Stimulated activated CD8-positive, alpha-beta memory T cell treated with anti-CD3 and anti-CD28 coated beads, Interleukin-4, amount 100 ng/mL, for 24 hours (primary cell): ENCODE measurements at places on chromosomes 3 and 15.

DNA sequence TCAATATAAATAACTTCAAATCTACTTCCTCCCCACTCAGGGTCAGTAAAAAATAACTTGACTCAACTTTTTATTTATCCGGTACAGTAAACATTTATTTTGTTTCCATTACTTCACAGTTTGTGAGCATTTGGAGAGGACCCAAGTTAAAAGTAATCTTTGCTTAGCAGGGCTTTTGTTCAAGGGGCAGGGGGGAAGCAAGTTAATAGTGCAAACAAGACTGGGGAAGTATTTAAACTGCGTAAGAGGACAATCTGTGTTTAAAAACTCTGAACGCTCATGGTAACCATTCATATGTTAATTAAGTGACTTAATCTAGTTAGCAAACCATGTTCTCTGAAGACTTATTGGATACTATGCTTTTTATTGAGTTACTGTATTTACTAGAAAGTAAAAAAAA, 346.2 kb downstream of the SLC9A9 start:
- no peak for DNase-seq

GRCh38 chr3:101195951-101196713, 124.2 kb downstream of the IMPG2 start:
- DNase-seq, result no peak

- no peak for DNase-seq
Measured at GRCh38 chr3:66298591-66298990, 77.8 kb downstream of the SLC25A26 start.

GRCh38 chr15:77836121-77836692, 203.5 kb upstream of the LINGO1 start:
- DNase-seq, result no peak

DNA sequence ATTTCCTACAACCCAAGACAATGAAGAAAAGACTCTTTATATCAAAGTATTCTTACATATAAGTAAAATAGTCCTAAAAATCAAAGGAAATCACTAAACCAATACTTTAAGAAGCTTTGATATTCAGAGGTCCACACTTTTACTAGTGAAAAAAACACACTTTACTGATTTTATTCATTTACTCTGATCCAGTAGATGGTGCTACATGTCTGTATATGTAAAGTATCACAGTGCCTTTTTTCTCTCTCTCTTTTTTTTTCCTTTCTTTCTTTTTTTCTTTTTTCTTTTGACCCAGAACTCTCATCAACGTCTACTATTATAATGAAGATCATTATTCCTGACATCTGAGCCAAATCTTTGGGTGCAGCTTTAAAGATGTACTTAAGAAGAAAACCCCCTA, 10.8 kb upstream of the CCDC39 start:
- no peak for DNase-seq

GRCh38 chr15:71736286-71736947, 73.9 kb upstream of the NR2E3 start:
- DNase-seq, result no peak

DNA sequence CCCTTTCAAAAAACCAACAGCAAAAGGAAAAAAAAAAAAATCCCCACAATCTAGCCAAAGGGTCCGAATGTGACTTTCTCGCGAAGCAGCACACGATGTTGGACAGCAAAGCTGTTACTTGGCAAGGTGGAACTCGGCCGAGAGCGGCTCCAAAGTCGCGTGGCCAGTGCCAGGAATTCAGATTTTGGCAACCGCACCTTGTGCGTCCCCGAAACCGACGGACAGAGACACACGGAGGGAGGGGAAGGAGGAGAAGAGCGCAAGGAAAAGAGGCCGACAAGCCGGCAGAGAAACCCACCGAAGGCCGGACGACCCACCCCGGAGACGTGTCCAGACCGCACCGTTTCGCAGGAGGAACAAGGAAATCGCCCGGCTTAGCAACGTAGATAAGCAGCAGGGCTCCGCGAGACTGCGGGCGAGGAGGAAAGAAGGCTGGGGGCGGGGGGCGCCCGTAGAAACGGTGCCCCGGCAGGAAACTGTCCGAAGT, 517.3 kb downstream of the MECOM start:
- no peak for DNase-seq

- no peak for DNase-seq
Measured at GRCh38 chr15:59444081-59444835, 6.3 kb downstream of the FAM81A start.

DNA sequence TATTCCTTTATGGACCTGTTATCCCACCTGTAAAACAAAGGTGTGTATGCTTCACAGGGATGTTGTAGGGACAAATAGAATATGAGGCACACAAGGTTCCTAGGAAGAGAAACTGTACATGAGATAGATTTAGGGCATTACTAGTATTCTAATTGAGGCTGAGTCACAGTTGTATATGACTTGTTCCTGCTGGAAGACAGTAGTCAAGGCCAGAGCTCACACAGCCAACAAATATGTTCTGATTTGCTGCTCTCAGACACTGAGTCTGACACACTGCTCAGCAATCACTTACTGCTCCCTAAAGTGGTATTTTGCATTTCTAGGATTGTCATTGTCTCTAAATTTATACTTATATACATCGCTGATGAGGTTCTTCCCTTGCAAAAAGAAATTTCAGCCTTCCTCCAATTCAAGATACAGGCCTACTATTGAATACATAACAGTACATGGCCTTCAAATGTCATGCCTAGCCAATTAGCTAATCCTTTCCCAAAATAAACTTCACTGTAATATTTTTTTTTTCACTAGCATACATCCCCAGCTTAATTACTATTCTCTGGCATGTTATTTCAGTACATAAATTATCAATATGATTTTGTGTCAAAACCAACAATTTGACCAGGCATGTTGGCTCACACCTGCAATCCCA, 69.8 kb downstream of the TIGIT start:
- no peak for DNase-seq

- DNase-seq, result no peak
Measured at GRCh38 chr3:105905328-105905727, 36.5 kb upstream of the CBLB start.

- no peak for DNase-seq
Measured at GRCh38 chr15:52394118-52394517, 98.5 kb upstream of the MYO5C start.

GRCh38 chr3:10398341-10398740, 77.4 kb upstream of the SEC13 start:
- DNase-seq, result no peak

DNA sequence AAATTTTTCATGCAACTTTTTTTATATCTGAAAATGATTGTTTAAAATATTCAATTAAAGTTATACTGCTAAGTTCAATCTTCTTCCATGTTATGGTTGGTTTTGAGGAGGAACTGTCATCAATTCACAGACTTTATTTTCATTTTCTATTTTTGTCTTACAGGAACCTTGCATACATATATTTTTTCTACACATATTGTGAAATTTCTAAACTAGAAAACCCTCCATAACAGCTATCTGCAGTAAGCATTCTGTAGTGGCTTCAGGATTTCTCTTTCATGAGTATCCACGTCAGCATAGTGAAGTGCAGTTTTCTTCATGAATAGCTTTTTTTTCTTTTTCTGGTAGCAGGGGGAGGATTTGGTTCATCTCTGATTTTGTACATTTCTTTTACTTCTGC, 48.2 kb downstream of the ATR start:
- DNase-seq, result no peak

- DNase-seq, result no peak
Measured at GRCh38 chr3:141489203-141489602, 2.4 kb downstream of the RASA2 start.

DNA sequence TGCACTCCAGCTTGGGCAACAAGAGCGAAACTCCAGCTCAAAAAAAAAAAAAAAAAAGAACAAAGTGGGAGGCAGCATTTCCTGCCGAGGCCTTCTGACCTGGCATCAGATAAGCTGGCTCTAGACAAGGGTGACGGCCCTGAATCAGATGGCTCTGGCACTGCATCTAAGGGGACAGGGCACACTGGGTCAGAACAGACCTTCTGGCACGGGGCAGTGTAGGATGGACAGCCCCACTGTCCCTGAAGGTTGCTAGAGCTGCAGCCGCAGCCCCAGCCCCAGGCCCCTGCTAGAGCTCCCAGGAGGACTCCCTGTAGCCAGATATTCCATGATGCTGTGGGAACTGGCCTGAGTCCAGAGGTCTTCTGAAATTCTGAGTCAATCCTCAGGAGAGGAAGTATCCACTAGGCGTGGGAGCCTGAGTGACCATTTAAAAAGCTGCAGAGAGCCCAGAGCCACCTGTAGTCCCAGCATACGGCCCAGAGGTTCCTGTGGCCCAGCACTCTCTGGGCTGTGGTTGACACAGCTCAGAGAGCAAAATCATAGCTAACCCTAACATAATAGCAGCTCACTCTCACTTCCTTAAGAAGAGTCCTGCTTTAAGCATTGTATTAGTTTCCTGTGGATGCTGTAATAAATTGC, 69.2 kb upstream of the MFGE8 start:
- no peak for DNase-seq

DNA sequence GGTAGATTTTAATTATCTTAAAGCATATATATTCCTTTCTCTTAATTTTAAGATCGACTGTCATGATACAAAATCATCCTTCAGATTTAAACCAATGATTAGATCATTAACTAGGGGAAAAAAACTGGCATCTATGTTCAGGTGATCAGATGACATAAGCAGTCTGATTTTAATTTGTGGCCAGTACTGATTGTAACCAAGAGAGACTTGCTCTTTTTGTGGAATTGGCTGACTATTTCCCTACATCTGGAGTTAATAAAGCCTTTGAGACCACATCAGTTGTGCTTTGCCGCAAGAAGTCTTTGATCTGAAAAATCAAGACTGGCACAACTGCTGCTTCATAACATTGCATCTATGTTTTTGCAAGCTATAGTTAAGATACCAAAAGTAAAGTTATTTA, 148.4 kb upstream of the CGNL1 start:
- no peak for DNase-seq

DNA sequence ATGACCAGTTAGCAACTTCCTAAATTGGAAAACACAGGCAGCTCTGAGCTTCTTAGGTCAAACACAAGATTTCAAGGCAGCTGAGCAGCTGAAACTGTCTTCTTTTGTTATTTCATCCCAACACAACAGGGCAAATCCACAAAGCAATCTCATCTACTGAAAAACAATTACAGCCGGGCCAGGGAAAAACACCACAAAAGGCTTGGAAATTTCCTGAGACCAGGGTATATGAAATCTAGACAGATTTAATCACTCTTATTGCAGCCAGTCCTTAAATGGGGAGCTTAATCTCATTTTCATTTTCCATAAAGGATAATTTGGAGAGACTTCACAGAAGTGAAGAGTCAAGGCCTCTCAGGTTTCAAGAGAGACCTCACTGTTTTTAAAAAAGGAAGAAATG, 181.8 kb downstream of the SSR3 start:
- no peak for DNase-seq

DNA sequence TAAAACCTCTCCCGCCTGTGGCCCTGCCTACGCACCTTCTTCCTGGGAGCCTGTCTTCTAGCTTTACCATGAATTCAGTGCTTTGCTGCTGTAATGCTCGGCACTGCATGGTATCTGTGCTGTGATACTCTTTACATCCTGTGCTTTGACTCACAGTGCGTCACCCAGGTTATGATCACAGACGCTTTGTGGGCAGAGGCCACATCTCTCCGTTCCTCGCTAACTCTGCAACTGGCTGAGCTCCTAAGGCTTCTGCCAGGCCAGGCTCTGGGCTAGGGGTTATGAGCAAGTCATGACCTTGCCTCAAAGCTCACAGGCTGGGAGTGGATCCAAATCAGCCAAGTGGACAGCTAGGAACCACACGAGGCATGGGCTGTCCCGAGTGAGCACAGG, 23.2 kb downstream of the SPTBN5 start:
- peak; percentile 38 for DNase-seq

- no peak for DNase-seq
Measured at GRCh38 chr3:99940350-99940749, 122.7 kb downstream of the CMSS1 start.

DNA sequence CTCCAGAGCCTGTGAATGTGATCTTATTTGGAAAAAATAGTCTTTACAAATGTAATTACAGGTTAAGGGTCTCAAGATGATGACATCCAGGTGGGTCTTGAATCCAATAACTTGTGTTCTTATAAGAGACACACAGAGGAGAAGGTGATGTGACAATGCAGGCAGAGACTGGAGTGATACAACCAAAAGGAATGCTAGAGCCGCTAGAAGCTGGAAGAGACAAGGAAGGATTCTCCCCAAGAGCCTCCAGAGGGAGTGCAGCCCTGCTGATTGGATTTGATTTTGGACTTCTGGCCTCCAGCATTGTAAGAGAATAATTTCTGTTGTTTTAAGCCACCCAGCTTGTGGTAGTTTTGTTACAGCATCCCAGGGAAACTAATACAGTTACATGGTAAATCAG, 9.7 kb downstream of the MYH15 start:
- DNase-seq, result no peak

- DNase-seq, result no peak
Measured at GRCh38 chr3:54134713-54135112, 12.4 kb downstream of the CACNA2D3 start.

GRCh38 chr15:83733691-83734090, 79.8 kb downstream of the ADAMTSL3 start:
- DNase-seq, result no peak

- no peak for DNase-seq
Measured at GRCh38 chr3:194739498-194740284, 54.0 kb downstream of the FAM43A start.

GRCh38 chr15:81373775-81374395, at the start of gene TMC3:
Gene TMC3 (minus strand): TSS chr15:81374213. CDS start chr15:81374077, 136 bp downstream.
- no peak for DNase-seq

DNA sequence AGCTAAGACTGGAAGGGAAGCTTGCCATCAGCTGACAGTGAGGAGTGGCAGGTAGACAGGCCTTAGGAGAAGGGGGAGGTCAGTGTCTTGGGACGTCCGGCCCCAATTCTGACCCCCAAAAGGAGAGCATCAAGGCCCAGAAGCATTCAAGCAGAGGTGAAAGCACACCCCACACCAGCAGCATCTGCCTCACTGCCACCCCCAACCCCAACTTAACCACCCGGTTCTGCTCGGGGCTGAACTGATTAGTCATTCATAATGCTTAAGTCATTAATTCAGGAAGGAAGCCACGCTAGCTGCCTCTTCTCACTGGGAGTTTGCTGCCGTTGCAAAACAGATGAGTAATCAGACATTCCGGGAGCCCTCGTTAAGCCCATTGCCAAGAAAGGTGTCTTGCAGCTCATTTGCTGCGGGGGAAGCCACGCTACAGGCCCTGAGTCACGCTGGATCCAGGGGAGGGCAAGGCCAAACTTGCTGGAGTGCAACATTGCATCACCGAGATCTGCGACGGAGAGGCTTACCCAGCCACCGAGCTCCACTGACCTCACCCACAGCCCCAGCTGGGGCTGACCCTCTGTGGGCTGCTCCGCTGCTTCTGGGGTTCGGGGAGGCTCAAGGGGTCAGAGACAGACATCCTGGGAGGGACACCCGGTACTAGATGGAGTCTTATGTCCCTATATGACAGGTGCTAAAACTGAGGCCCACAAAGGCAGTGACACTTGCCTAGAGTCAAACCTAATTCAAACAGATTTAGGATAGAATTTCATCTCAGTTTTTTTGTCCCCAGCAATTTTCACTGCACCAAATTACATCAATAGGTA, 46.4 kb upstream of the HES1 start:
- DNase-seq, result no peak
